ENCODE measurements at places on chromosomes 11 and 22.

GRCh38 chr22:27690599-27690998 is 111.0 kb downstream of the MN1 start:
- no peak for DNase-seq

GRCh38 chr22:50008151-50009040 is 4.2 kb downstream of the IL17REL start:
- peak; percentile 87 for DNase-seq

- no peak for DNase-seq
Observed at GRCh38 chr22:22460635-22461034, 47.9 kb downstream of the ZNF280B start.

DNA sequence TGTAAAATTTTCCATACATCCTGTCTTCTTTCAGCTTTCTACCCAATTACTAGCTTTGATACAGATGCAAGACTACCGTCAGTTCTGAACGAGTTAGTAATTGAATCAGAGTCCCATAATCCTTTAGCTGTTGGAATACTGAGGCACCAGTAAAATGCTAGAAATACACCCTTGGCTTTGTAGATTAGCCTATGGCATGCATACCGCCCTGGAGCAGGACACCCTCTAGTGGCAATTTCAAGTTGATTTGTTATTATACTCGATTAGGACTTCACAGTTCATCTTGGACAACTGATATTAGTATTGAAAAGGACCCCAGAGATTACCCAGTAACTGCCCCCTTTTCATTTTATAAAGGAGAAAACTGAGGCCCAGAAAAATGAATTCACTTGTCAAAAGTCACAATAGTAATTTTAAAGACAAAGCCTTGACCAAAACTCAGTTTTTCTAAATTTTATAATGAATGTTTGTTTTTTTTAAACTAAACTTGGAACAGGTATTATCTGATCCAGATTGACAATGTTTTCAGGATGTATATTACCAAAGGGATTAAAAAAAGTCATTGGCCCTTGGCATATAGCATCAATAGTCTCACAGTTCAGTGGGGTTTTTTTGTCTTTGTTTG is 72.6 kb downstream of the HIPK3 start:
- no peak for DNase-seq

DNA sequence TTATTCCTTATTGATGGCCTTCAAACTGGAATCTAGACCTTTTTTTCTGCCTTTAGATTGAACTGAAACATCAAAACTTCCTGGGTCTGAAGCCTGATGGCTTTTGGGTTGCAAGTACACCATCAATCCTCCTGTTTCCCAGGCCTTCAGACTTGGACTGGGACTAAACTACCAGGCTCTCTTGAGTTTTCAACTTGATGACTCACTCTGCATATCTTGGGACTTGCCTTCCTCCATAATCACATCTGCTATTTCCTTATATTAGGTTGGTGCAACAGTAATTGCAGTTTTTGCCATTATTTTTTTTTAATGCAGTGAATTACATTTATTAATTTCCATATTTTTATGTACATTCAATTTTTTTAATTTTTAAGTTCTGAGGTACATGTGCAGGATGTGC is 7.0 kb downstream of the OR51B5 start:
- no peak for DNase-seq

- DNase-seq = no peak
Observed at GRCh38 chr11:12765428-12765827, 91.2 kb downstream of the TEAD1 start.

DNA sequence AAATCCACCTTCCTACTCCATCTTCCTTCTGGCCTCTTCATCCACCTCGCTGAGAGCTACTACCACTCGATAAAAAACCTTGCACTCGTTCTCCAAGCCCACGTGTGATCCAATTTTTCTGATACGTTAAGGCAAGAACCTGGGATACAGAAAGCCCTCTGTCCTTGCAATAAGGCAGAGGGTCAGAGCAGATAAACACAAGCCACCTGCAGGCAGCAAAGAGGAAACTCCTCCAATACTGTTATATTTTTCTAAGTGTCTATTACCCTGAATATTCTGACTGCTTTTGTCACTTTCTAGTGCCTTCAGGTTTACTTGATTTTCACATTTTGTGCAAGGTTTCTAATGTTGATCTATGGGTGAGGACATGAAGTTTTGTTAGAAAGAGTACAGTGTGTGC is 26.6 kb downstream of the TRIM5 start:
- DNase-seq = no peak

DNA sequence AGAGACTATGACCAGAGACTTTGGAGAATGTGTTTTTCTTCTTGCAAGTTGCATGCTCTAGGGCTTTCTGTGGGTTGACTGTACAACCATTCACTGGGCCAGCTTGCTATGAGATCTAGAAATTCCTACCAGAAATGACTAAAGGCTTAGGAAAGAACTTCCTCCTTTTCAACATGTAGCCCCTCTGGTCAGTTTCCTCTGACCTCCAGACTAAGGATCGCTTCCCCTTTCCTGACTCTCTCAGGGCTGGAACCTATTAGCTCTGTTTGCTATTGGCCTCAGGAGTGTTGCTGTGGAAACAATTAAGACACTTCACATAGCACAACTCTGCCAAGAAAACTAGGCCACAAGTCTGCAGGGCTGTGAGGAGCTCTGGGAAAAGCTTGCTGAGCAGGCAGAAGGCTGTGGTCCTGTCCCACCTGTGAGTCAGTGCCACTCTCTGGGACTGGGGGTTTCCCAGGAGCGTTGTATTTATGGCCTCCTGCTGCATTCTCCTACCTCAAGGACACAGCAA is 10.7 kb downstream of the CRY2 start:
- peak; percentile 65 for DNase-seq

DNA sequence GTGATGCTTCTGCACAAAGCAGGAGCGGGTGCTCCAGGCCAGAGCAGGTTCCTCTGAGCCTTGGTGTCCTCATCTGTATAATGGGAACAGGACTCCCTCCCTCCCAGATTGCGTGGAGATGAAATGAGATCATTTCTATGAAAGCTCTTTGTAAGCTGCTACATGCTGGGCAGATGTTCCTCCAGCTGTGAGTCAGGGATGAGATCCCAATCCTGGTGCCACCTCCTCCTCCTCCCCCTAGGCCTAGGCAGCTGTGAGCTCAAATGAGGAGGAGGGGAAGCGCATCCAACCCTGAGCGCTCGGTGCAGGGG is 7.0 kb upstream of the CABP2 start:
- DNase-seq = no peak

DNA sequence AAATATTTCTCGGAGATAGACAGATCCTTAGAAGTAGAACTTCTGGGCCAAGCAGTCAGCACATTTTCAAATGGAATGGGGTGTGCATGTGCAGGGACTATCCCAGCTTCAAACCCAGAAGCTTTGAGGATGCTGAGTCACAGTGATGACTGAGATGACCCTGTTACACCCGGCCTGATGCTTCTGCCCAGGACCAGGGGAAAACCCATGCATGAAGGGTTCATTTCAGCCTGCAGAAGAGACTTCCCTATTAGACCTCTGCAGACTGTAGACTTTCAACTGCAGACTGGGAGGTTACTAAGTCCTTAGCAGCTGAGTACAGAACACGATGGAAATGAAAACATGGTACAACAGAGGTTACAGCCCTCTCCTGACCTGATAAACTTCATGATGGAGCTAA is 3.6 kb upstream of the OR2AT4 start:
- DNase-seq = no peak

DNA sequence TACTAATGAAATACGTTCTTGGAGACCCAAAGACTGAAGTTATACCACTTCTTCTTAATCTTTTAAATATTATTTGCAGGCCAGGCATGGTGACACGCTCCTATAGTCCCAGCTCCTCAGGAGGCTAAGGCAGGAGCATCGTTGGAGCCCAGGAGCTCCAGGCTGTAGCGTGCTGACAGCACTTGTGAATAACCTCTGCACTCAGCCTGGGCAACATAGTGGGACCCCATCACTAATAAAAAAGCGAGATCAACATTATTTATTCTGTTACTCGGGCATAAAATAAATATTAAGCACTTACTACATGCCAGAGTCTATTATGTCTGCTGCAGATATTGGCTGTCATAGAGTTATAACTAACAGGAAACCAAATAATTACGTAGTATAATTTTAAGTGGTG is 720 bp upstream of the MED17 start:
- DNase-seq = no peak

GRCh38 chr22:30235687-30236170 is 10.8 kb downstream of the LIF start:
- no peak for DNase-seq

- DNase-seq = no peak
Observed at GRCh38 chr11:67638535-67639437, 777 bp downstream of the TBX10 start.

GRCh38 chr11:79209540-79210266 is 231.1 kb downstream of the TENM4 start:
- DNase-seq = peak; percentile 45

DNA sequence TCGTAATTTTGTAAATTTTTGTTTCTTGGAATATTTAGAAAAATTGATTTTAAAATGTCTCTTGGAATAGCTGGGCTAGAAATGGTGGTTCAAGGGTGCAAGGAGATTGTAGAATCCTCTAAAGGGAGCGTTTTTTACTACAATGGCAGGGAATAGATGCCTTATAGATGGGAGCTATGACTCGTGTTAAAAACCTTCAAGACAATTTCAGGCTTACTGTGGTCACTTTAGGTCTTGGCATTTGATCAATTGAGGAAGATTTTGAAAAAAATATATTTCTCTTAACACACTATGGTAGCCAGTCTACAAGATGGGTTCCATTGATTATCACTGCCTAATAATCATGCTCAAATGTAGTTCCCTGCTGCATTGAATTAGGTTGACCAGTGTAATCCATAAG is 25.0 kb downstream of the METTL15 start:
- no peak for DNase-seq

GRCh38 chr11:78381865-78382264 is 35.8 kb downstream of the GAB2 start:
- no peak for DNase-seq

- no peak for DNase-seq
Observed at GRCh38 chr11:3876613-3877012, 21.1 kb downstream of the STIM1 start.

GRCh38 chr11:12845739-12846358 is 163.3 kb upstream of the RASSF10 start:
- no peak for DNase-seq

- no peak for DNase-seq
Observed at GRCh38 chr22:46895753-46896152, 133.3 kb downstream of the TBC1D22A start.

DNA sequence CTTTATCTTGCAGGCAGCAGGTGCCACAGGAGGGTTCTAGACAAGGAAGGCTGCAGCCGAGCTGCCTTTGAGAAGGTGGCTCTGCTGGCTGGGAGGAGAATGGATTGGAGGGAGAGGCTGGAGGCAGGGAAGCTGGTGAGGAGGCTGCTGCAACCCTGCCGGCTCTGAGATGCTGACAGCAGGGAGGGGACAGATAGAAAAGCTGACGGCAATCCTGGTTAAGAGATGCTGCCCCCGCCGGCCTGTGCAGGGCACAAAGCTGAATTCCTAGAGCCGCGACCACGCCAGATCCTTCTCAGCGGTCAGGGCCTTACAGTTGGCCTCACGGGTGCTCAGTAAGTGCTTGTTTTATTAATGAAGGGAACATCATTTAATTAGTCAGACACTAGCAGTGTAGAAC is 105.4 kb downstream of the CACNA1I start:
- no peak for DNase-seq

GRCh38 chr11:28071305-28071704 is 36.7 kb downstream of the KIF18A start:
- DNase-seq = no peak

DNA sequence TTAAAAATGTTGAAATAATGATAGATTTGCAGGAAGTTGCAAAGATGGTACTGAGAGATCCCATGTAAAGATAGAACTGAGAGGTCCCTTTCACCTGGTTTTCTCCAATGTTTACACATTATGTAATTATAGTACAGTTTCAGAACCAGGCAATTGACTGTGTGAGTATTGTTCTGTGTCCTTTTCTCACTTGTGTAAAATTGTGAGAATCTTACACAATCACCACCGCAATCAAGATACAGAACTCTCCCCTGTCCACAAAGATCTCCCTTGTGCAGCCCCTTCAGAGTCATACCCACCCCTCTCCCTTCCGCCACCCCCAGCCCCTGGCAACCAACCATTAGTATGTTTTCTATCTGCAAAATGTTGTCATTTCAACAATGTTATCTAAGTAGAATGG is 119.8 kb upstream of the NAV2 start:
- DNase-seq = no peak

GRCh38 chr22:47298017-47298785 is 535.8 kb downstream of the TBC1D22A start:
- DNase-seq = peak; percentile 74

- peak; percentile 84 for DNase-seq
Observed at GRCh38 chr11:119432484-119433357, 9.7 kb upstream of the THY1 start.

DNA sequence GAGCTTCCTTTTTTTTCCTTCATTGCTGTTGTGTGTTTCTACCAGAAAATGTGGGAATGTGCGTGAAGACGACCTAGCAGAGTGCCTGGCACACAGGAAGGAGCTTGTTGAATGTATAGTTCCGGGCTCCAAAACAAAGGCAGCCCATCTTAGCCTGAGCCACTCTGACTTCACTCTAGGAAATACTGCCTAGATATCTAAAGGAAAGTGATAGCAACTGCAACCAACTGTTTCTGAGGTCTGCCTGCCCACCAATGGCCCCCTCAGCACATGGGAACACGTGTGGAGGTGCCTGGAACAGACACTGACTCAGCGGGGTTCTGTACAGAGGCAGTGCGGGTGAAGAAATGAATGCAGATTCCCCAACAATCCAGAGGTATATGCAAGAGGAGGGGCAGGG is 14.7 kb upstream of the XBP1 start:
- no peak for DNase-seq

GRCh38 chr11:624705-625635 is at the start of gene CDHR5:
TSS of gene CDHR5 (minus strand) at chr11:624955. CDS start at chr11:624902, 53 bp downstream.
- DNase-seq = no peak

DNA sequence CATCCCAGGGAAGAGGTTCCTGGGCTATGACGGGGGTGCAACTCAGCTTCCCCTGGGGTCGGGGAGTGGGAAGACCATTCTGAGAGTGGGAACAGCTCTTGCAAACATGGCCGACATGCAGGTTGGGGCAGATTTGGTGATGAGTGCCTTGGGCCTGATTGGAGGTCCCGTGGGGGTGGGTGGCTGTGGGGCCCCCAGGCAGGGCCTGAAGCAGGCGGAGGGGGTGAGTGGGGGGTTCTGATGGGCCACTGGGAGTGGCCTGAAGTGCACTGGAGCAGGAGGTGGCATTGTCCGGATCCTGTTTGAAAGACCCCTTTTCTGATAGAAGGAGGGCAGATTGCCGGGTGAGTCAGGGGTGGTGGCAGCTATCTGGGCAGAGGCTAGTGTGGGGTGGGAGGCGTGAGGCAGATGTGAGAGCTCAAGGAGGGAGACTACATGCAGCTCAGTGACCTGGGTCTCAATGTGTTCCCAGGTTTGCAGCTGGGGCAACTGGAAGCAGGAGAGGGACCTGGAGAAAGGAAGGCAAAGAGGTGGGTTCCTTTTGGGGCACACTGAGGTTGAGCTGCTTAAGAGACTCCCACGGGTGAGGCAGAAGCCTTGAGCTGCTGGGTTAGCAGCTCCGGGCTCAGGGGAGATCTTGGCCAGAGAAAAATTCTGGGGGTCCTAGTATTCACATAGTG is 15.1 kb downstream of the MYEOV start:
- peak; percentile 76 for DNase-seq

- DNase-seq = no peak
Observed at GRCh38 chr11:122305426-122306320, 189.7 kb upstream of the BLID start.
